ENCODE measurements at places on chromosomes 6 and 20. TPM values are rescaled to one million over a fixed set of nuclear protein-coding genes. Genes with fewer than 3 reads are reported as not detected.

DNA sequence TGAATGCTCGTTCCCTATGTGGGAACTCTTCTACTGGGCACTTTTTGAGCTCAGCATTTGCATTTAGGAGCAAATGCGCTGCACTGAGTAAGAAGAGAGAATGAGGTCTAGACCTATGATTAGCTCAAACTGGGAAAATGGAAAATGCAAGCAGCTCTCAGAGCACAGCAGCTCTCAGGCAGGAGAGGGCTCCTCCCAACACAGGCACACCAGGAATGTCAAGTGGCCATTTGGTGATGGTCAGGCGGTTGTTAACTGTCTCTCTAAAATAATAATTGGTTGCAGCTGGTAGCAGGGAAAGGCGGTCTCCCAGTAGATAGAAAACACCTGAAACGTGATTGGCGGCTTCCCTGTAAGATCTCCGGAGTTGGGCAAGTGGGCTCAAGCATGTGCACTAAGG lies 162.0 kb upstream of the ECI2 start:
- no peak for DNase-seq

DNA sequence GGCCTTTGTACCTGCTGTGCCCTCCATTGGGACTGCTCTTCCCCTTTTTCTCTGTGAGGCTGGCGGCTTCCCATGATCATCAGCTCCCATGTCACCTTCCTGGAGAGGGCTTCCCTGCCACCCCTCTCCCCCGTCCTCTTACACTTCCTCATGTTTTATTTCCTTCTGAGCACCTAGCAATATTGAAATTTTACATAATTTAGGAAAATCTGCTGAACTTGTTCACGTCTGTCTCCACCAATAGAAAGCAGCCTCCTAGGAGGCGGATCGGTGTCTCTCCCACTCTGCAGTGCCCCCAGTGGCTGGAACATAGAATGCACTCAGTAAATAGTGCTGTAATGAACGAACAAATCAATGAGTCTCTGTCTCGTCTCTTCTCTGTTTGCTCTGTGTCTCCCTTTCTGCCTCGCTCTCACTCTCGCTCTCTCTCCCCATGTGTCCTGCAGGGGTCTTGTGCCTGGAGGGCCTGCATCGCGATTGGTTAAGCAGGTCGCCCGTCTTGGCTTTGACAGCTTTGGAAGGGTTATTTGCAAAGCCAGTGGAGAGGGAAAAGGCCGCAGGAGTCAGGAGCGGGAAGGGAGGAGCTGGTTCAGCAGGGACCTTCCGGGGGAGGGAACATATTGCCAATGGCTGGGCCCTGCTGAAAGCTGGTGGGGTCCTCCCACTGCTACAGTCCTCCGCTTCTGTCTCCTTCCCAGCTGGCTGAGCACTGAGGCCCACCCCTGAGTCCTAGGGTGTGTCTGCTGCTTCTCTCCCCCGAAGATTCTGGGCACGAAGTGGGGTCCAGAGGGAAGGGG lies 12.1 kb upstream of the OCSTAMP start:
- peak; percentile 74 for DNase-seq

- DNase-seq: no peak
These were observed 51.5 kb upstream of the TRIM26 start for GRCh38 chr6:30264743-30265142.

HTR1E gene
- polyA plus RNA-seq: not detected

DNA sequence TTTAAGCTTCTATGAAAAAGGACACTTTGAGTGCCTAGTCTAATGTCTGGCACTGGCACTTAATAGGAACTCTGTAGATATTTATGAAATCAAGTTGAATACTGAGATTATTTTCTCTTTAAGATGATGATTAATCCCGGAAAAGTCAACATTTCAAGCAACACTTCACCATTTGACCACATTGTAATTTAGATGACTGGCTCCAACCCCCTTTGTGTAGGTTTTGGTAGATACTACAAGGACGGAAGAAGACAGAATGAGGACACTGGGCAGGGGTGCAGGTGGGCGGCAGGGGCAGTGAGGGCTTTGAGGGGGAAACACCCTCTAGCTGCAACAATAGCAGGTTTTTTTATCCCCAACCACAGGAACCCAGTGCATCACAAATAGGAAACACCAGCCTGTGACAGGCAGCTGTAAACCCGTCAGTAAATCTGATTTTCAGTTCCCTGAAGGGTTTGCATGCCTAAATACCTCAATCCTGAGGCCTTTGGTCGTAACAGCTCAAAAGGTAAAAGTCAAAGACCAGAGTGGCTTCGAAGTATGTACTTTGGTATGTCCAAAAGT lies 4.6 kb downstream of the DTNBP1 start:
- DNase-seq: no peak

UBE3D gene
- polyA plus RNA-seq: 4.6 TPM

DNA sequence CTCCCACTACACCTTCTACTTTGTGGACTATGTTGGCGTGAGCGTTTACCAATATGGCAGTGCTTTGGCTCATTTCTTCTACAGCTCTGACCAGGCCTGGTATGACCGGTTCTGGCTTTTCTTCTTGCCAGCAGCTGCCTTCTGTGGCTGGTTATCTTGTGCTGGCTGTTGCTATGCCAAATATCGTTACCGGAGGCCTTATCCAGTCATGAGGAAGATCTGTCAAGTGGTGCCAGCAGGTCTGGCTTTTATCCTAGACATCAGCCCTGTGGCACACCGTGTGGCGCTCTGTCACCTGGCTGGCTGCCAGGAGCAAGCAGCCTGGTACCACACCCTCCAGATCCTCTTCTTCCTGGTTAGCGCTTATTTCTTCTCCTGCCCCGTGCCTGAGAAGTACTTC lies 16.5 kb upstream of the EFHC1 start:
- peak; percentile 38 for DNase-seq

SIRPB1 gene
- 0.37 TPM for polyA plus RNA-seq

DNA sequence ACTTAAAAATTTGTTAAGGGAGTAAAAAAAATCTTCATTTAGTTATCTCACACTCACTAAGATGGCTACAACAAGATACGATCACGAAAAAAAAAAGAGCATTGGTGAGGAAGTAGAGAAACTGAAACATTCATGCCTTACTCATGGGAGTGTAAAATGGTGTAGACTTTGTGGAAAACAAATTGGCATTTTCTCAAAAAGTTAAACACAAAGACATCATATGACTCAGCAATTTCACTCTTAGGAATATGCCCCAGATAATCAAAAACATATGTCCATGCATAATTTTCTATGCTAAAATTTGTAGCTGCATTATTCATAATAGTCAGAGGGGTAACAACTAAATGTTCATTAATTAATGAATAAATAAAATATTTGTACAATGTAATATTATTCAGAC lies 120.9 kb upstream of the IRAK1BP1 start:
- no peak for DNase-seq

GRCh38 chr6:31689249-31690110 lies 8.6 kb upstream of the LY6G5C start:
- DNase-seq: no peak

GRCh38 chr20:63767456-63767855 lies 27.9 kb downstream of the SLC2A4RG start:
- no peak for DNase-seq

DNA sequence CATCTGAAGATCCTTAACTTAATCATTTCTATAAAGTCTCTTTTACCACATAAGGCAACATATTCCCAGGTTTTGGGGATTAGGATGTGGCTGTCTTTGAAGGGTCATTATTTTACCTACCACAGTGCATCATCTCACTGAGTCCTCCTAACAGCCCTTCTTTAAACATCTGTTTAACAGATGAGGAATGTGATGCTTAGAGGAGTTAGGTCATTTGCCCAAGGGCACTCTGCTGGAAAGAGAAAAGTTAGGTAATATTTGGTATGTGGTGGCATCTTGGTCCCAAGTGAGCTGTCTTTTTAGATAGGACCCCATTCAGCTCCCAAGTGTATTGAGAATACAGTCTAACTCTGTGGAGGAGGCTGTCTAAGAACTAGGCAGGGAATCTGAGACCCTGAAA lies 11.0 kb downstream of the MMP24 start:
- DNase-seq: no peak

SDC4 gene
- polyA plus RNA-seq: 48.4 TPM

CFB gene
- 15.8 TPM for polyA plus RNA-seq

OOEP gene
- polyA plus RNA-seq: not detected

DNA sequence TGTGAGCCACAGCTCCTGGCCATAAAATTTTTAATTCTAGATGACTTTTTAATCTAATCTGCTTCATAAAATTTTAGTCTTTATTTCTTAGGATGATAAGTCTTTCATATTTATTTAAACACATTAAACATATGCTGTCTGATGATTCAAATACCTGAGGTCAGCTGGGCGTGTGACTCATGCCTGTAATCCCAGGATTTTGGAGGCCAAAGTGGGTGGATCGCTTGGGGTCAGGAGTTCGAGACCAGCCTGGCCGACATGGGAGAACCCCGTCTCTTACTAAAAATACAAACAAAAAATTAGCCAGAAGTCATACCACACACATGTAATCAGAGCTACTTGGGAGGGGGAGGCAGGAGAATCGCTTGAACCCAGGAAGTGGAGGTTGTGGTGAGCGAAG lies 53.1 kb downstream of the RBM24 start:
- DNase-seq: no peak

- DNase-seq: no peak
These were observed 26.4 kb downstream of the ANKRD60 start for GRCh38 chr20:58202044-58202443.

HCRTR2 gene
- polyA plus RNA-seq: not detected

DNA sequence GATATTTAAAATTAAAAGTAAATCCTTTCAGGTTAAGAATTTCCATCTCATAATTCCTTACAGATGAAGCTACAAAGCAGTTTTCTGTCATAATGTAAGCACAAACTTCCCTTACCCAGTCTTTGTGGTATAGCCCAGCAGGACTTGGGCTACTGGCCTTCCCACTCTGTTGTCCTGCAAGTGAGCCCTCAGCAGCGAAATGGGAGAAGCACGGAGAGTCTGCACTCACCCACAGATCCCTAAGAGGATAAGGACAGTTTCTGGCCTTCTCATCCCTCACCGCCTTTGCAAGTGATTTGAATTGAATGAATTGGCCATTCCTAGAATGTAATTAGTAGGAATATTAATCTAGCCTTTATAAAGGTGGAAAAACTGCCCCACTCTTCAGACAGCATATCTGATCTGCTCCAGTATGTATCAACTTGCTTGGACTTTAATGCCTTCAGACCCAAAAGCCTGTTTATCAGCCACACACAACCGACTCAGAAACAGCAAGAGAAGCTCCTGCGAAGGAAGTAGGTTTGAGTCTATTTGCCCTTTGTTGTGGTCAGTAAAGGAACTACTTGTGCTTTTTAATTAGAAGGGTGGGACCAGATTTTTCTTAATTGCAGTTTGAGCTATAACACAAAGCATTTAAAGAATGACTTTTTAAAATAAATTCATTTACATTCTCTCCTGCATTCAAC lies 29.9 kb upstream of the PRDM1 start:
- DNase-seq: no peak

DNA sequence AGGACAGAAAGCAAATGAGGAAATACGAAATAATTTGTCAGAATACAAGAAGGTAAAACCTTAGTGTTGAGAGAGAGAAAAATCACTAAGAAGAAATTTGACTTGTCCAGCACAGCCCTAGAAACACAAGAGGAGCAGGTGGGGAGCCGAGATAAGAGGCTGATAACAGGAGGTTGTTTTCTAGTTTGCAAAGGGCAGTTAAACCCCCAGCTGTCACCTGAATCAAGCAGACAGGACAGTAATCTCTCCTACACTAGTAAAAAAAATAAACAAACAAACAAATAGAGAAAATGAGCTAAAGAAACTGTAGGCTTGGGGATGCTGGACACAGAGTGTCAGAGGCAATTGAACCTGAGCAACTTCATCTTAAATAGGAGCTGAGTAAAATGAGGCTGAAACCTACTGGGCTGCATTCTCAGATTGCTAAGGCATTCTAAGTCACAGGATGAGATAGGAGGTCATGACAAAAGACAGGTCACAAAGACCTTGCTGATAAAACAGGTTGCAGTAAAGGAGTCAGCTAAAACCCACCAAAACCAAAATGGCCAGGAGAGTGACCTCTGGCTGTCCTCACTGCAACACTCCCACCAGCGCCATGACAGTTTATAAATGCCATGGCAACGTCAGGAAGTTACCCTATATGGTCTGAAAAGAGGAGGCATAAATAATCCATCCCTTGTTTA lies 40.4 kb downstream of the FAM184A start:
- DNase-seq: no peak

TMEM170B gene
- 1.3 TPM for polyA plus RNA-seq

- DNase-seq: no peak
These were observed 71.7 kb upstream of the GTSF1L start for GRCh38 chr20:43798291-43799149.

DNA sequence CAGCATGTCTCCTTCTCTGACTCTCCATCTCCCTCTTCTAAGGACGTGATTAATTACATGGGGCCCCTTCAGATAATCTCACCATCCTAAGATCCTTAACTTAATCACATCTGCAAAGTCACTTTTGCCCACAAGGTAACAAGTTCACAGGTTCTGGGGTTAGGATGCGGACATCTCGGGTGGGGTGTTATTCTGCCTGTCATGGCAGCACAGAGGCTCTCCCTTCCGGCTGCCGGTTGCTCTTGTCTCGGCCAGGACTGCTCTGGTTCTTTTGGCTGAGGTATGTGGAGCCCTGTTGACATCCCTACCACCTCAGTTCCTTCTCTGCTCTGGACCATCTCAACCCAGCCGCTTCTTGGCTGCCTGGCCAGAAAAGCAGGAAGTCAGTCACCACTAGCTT lies 4.2 kb upstream of the CST11 start:
- no peak for DNase-seq

DNA sequence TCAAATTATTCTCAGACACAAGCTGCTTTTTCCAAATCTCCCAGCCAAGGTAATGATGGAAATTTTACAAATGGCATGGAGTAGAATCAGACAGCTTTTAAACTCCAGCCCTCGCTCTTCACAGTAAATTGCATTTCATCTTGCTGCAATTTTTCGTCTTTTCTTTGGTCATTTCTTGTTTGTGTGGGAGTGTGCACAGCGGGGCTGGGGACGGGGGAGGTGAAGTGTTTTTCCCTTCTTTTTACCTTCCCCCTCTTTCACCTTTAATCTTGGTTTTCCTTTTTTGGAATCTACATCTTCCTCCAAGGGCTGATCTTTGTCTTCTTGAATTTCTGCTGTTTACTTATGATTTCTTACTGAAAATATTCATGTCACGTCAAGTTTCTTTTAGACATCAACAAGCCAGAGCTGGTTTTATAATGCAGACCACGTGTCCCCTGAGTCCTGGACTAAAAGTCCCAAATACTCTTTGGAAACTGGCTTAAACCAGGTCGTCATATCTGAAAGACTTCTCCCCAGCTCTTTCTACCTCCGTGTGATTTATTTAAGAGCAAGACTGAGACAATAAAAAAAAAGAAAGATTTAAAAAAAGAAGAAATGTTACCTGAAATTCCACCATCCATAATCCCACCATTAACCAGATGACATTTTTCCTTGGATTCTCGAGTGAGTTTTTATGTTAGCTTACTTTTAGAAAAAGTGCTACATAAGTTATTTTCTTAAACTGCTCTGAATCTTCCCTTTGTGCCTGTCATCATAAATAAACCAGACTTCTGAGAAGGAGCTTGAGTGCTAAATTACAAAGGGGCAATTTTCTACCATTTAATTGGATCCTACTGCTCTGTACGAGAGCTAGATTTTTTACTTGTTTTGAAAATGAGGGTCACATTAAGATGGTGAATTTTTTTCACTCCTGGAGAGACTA lies 52.0 kb downstream of the MAP3K5 start:
- DNase-seq: no peak

Measured in heart right ventricle (tissue), 16 donors.